ENCODE measurements at places on chromosomes 4 and X.

DNA sequence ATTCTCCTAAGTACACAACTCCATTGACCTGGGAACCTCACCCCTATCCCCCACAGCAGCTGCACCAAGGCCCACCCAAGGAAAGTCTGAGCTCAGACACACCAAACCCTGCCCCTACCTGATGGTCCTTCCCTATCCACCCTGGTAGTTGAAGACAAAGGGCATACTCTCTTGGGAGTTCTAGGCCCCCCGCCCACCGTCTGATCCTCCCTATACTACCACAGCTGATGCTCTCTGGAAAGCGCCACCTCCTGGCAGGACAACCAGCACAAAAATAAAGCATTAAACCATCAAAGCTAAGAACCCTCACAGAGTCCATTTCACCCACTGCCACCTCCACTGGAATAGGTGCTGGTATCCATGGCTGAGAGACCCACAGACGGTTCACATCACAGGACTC is 83.6 kb downstream of the ANAPC10 start:
- no peak for DNase-seq

GRCh38 chr4:124189545-124189944 is 523.0 kb downstream of the ANKRD50 start:
- no peak for DNase-seq

GRCh38 chr4:113539408-113539807 is 222.1 kb downstream of the CAMK2D start:
- peak; percentile 62 for DNase-seq

DNA sequence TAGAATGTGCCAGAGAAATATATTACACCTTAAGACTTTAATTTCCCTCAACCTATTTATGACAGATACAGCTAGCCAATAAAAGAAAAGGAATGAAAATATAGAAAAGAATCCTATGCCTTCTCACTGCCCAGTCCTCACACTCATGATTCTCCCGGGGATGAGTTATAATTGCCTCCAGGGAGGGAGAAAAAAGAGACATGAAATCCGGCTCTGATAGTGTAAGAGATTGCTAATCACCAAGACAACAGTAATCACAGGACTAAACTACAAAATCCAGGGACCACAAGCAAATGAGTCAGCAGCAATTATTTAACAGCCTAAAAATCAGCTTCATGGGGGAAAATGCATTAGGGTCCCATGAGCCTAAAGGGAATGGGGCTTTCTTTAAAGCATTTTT is 95.9 kb upstream of the DUSP21 start:
- no peak for DNase-seq

DNA sequence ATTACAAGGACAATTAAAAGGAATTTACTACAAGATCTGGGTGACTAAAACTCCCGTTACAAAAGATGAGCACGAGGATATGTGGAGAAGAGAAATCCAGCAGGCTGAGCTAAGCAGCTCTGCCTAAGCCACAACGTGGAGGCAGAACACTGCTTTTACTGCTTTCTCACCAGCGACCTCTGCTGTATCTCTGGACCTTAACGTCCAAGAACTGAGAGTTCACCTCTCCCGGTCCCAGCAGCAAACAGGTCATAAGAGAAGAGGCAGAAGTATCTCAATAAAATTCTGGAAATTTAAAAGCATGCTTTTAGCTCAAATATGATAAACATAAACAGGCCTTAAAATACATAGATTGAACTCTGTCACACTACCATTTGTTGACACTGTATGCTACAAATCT is 81.0 kb downstream of the ADGRA3 start:
- no peak for DNase-seq

- no peak for DNase-seq
Observed at GRCh38 chrX:136064661-136065043, 79.4 kb downstream of the SLC9A6 start.

- no peak for DNase-seq
Observed at GRCh38 chr4:53490965-53491622, 100.2 kb downstream of the LNX1 start.

DNA sequence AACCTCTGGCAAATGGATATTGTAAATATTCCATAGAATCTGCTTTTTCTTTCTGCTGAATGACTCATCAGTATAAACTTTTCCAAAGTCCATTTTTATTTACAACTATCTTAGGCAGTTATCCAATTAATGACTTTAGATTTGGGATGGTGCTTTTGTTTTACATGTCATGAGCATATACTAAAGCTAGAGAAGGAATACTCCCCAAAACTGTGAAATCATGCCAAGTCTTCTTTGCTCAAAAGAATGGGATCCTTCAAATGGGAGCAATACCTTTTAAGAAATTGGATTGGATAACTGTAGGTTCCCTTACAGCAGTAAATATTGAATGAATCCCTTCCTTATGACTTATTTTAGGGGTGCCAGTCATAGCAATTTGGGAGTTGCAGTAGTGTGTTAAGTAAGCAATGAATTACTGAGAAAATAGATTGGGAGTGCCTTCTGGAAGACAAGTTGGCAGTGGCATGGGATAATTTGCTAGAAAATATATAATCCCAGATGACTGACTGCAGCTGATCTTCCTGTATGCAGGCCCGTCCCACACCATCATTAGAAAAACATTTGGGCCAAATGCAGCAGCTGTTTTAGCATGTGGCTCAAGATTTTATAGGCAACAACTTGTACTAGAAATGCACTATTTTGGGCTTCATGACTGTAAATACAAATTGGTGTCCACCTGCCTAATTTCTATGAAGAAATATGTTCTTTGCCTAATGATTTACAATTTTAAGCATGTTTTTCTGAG is 2.8 kb downstream of the TMPRSS11D start:
- no peak for DNase-seq

DNA sequence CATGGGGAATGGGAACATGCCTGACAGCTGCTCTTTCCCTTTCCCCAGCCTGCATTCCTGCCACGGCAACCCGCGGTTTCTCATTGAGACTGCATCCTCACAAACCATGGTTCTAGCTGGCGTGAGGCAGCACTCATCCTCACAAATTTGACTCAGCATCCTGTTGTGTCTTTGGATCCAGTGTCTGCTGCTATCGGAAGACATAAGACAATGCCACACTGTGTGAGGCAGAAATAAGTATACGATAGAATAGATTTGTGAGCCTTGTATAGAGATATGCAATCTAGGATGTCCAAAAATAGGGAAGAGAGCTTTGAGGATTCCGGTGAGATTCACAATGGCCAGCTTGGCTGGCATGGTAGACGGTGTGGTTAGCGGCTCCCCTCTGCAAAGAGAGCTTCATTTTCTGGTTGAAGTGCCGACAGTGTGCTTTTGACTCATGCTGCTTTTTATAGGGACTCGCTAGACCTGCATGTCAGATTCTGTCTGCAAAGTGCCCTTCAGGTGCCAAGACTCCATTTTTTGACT is 161.3 kb upstream of the PSAPL1 start:
- DNase-seq: peak; percentile 24

DNA sequence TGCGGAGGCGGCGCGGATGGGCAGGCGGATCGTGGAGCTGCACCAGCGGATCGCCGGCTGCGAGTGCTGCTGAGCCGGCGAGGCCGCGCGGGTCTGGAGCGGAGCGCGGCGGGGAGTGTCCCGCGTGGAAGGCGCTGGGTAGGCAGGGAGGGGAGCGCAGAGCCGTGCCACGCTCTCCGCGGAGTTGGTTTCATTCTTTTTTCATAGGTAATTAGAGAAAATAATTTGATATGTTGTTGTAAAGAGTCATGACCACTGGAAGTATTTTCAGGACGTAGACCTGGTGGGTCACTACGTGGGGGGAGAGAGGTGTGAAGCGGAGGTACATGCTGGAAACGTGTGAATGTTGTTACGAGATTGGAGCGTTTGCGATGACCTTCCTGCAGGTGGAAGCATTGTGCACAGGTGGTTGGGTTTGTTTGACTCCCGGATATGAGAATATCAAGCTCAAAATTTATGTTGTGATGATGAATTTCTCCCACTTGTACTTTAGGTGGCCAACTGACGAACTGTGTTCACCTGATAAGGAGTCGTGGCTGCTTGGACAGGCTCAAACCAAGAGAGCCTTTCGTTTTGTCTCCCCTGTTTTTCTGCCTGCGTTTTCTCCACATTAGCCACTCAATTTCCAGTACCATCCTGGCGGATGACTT is 19.1 kb upstream of the S100P start:
- DNase-seq: no peak

GRCh38 chrX:148874636-148875246 is 374.3 kb downstream of the AFF2 start:
- no peak for DNase-seq

DNA sequence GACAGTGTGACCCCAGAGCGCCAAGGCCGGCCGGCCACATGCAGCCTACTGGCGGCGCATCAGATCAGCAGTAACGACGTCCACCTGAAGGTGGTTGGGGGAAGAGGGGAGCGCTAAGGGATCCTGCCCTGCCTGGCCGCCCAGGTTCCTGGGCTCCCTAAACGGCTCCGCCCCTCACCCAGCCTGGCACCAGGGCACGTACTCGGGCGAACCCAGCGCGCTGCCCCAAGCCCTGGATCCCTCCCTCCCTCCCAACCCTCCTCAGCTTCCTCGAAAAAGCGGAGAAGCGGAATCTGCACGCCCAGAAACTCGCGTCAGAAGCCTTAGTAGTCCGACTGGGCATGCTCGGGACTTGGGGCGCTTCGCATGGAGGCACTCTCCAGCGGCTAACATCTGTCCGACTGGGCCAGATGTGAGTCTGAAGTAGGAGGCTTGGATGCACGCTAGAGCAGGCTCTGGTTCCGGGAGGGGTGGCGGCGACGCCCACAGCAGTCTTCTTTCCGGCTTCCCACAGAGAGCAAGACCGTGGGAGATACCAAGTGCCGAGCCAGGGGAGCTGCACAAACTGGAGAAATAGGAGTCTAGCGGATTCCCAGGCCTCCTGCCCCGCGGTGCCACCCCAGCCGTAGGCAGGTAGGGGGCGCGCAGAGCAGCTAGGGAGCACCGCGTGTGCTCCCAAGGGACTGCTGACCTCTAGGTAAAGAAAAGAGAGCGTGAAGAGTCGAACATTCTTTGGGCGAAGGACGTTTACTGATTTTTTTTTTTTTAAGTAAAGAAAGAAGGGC is 114.3 kb upstream of the TEX13C start:
- DNase-seq: no peak

GRCh38 chrX:24231131-24231540 is 81.6 kb downstream of the ZFX start:
- no peak for DNase-seq

GRCh38 chr4:158259955-158260575 is 49.8 kb downstream of the TMEM144 start:
- DNase-seq: no peak

DNA sequence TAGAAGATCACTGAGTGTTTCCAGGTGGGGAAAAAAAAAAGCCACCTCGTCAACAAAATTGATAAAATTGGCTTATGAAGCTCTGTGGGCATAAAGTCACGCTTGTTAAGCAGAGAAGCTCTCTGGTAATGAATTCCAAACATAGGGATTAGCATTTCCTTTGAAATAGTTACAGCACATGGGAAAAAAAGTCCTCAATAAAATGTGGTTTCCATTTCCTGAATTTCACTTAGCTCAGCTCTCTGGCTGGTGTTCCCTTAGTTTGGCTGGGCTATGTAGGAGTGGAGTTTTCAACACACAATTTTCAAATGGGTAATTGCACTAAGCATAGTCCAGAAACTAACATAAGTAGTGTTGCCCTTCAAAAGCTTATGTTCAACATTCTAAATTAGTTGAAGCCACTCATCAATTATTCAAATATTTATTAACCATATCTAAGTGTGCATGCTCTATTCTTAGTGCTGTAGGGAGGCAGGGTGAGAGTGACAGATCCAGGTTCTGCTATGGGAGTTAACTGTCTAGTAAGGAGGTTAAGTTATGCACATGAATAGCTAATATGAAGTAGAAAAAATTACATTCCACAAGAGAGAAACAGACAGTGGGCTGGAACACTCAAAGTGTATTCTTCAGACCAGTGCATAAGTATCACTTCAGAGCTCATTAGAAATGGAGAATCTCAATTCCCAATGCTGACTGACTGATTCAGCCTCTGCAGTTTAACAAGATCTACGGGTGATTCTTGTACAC is 445.7 kb downstream of the SMARCA1 start:
- DNase-seq: no peak

DNA sequence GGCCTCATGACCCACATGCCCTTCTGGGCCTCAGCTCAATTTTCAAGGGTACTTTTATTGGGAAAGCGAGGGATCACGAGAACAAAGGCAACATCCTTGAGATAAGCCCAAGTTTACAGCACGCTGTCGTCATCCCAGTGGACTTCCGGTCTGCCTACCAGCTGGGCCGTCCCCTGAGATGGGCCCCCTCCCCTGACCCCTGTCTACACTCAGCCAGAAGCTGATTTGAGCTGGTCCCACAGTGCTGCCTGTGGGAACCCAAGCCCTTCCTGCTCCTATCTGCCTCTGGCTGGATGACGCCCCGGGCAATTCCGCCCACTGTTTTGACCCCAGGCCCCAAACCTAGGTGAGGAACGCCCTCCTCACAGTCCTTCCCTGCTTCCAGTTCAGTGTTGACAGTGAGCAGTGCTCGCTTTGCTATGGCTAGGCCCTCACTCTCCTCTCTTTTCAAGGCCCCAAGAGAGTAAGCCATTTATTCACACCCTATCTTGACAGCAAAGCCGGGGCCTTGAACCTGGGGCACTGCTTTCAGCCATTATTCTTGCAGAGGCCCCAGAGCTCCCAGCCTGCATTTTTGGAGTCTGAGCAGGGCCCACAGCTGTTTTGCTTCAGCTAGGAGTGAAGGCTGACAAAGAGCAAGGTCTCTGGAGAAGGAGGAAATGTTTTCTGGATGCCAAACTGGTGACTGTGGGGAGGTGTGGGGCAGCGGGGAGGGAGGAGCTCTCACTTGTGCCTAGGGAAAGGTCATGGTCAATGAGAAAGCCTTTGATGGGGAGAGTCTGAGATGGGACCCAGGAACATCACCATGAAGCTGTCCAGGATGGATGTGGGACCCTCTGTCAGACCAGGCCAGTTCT is 164.6 kb upstream of the BCOR start:
- DNase-seq: no peak

GRCh38 chr4:186757696-186758355 is 34.2 kb upstream of the FAT1 start:
- no peak for DNase-seq

GRCh38 chrX:362351-362750 is 24.4 kb downstream of the PPP2R3B start:
- DNase-seq: no peak

GRCh38 chr4:74044677-74045076 is 6.2 kb upstream of the CXCL3 start:
- DNase-seq: no peak

- DNase-seq: peak; percentile 14
Observed at GRCh38 chr4:986879-987623, at the start of gene IDUA. IDUA (plus strand) TSS chr4:987044; CDS start chr4:987085, 41 bp downstream.

GRCh38 chrX:16316331-16316730 is 149.1 kb downstream of the MAGEB17 start:
- DNase-seq: no peak

GRCh38 chrX:123455693-123456092 is 271.6 kb downstream of the GRIA3 start:
- no peak for DNase-seq

Data from DMS79 (cell line).